ENCODE measurements at places on chromosomes 6 and 20.
A peak's percentile ranks its signal among the peaks of the same experiment; 100 is the strongest.

DNA sequence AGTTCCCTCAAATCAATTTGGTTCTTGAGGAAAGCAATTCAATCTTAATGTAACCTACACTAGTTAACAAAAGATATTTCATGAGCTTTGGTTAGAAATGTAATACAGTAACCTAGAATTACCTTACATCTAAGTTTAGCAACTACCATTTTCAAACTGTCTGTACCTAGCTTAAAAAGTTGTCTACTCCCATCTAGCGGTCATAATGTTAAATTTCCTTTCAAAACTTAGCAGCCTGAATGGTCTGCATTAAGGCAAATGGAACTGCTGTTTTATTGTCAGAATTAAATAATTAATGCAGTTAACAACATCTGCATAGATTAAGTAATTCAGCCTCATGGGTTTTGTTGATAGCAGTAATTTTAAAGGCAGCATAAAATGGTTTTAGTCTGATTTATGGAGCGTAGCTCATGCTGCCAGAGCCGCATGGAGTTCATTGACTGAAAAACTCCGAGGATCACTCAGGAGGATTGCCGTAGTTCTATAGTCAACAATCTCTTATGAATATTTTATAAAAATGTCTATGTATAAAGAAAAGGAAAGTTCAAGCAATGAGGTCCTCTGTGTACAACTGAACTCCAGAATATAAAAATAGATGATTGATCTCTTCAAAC, 485.4 kb upstream of the MANEA start:
- DNase-seq, result peak; percentile 75

DNA sequence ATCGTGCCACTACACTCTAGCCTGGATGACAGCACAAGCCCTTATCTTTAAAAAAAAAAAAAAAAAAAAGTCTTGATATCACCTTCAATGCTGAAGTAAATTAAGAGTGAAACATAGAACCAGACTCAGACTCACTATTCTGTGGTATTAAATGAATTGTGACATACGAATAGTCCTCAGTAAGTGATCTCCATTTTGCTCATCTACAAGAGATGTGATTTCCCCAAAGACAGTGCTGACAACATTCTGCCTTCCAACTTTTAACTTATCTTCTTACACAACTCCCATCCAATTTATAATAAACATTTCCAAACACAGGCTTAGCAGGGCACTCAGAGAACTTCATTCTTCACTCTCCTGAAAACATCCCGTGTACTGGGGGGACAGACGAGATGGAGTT, 8.0 kb downstream of the ZBTB24 start:
- DNase-seq, result peak; percentile 51

- no peak for DNase-seq
These were observed 22.5 kb upstream of the TAGAP start for GRCh38 chr6:159067334-159067733.

DNA sequence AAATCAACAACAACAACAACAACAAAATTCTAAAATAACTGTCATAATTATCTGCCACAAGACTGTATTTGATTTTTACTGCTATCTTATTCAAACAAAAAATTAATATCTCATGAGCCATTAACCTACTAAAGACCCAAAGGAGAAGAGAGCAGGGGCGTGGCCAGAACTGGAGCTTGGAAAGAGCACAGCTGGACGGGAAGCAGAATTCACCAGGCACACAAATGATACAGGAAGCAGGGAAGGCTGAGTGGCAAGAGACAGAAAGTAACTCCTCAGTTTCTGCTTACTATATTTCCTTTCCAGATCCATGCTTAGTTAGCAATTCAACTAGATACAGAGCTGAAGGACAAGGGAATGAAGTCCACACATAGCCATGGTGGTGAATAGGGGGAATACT, 54.4 kb downstream of the FKBP5 start:
- no peak for DNase-seq

GRCh38 chr20:45377269-45377668, 856 bp downstream of the TP53TG5 start:
- DNase-seq, result no peak

DNA sequence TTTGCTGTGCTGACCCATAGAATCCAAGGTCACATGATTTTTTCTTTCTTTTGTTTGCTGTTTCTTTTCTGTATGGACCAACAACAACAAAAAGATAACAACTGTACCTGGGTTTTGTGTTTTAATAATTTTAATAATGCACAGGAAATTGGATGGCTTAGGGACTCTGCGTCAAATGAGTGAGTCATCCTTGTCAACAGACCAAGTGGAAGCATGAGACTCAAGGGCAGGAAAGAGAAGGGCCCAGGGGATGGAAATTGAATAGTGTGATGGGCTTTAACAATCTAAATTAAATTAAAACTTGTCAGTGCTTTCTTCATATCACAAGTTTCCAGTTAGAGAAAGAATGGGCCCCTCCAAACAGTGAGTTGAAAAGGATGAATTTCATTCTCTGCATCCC, 413.0 kb downstream of the PREX1 start:
- no peak for DNase-seq

DNA sequence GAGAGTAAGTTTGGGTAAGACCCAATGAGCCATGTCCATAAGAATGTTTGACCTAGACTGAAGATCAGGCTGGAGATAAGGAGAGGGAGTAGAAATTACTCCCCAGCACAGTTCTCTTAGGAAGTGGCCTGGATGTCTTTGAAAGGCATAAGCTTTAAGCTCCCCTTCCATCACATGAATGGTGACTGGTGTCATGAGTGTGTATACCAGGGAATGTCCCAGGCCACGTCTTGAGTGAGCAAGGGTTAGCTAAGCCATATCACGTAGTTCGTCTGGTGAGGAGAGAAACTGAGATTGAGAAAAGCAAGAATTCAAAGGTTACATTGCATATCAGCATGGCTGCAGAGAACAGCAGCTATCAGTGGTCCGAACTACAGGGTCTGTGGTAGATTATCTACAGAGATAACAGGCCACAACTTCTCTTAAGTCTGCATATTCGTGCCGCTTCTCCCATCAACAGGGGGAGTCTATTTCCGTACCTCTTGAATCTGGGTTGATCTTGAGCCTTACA, 60.1 kb upstream of the BMP2 start:
- DNase-seq, result peak; percentile 86

DNA sequence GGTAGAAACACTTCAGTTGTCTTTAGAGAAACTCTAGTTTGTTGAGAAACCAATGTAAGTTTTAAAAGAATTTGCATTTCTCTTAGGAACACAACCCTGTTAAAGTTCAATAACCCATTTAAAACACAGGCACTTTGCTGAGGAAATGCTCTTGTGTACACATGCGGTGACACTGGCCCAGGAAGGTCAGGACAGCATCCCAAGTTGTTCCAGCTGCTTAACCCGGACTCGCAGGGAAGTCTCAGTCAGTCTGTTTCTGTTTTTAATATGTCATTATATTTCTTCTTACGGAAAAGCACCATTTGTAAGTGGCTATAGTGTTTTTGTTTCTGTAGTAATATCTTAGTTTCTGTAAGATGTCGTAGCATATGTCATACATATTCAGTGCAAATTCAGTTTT, 36.9 kb downstream of the RIN2 start:
- no peak for DNase-seq

GRCh38 chr20:46959081-46959692, 64.5 kb downstream of the EYA2 start:
- DNase-seq, result peak; percentile 75

GRCh38 chr6:155909710-155910109, 454.1 kb upstream of the NOX3 start:
- no peak for DNase-seq

- peak; percentile 93 for DNase-seq
These were observed 62.2 kb downstream of the ZDHHC14 start for GRCh38 chr6:157443066-157443800.

- no peak for DNase-seq
These were observed 37.5 kb upstream of the FAM8A1 start for GRCh38 chr6:17562636-17563035.

GRCh38 chr20:48697845-48698491, 129.8 kb downstream of the PREX1 start:
- peak; percentile 83 for DNase-seq
